ENCODE measurements at places on chromosomes 12 and 14.

DNA sequence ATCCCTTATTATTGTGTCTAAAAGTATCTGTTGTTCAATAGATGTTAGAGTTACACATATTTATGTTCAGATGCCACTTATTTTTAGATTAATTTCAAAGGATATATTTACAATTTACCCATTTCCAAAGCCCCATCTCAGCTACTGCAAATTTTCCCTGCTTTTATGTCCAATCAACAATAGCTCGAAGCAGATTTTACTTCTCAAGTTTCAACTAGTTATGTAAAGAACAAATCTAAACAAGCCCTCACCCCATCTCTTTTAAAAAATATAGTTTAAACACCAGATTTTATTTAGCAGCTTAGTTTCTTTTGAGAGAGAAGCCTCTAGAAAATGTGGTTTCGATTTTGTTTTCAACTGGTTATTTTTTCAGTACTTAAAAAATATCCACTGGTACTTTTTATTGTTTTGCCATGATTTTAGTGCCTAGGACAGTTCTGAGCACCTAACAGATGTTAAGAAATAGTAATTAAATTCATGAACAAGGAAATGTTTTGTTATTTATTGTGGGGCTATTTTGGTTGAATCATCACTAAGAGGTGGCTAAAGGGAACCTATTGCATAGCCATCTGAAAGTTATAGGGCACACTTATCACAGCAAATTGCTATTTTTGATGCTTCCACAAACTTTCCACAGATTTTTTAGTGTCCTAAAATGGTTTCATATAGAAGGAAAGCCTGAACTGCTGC lies 96.2 kb upstream of the BMP4 start:
- DNase-seq: no peak

DNA sequence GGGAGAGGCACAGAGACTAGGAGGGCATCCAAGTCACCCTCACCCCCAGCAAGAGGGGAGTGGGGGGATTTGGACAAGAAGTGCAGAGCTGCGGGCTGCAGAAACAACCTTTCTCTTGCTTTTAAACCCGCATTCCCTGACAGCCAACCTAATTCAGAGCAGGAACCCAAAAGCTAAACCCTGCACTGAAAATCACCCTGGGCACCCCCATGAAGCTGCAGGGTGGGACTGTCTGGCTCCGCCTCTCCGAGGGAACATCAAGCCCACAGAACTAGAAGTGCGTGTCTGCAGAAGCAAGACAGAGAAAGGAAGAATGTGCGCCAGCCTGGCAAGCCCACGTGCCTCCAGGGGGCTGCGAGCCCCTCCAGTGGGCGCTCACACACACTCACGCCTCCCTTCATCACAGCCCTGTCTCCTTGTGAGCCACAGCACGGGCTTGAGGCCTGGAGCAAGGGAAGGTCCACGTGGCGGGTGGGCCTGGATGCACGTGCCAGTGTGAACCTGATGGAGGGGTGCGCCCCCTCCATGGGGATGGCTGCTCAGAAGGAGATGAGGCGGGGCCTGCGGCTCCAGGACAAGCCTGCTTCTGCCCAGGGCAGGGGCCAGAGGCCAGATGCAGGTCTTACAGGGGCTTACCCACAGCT lies 27.8 kb upstream of the PNMA1 start:
- DNase-seq: peak; percentile 78

GRCh38 chr12:84594157-84594556 lies 318.4 kb downstream of the SLC6A15 start:
- no peak for DNase-seq

DNA sequence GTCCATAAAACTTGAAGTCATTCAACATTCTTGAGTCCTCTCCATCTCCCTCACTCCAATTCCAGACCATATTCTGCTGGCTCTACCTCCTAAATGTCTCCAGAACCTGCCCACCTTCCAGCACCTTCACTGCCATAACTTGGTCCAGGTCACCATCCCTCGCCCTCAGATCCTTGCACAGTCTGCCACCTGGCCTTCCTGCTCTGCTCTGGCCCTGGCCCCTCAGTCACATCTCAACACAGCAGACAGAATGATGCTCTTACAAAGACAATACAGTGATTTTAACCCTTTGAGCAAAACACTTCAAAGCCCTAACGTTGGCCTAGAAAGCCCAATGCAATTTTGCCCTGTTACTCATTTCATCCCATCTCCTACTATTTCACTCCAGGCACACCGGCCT lies 81.8 kb upstream of the PDZRN4 start:
- no peak for DNase-seq

- no peak for DNase-seq
These were observed 7.3 kb upstream of the MGP start for GRCh38 chr12:14892726-14893505.

DNA sequence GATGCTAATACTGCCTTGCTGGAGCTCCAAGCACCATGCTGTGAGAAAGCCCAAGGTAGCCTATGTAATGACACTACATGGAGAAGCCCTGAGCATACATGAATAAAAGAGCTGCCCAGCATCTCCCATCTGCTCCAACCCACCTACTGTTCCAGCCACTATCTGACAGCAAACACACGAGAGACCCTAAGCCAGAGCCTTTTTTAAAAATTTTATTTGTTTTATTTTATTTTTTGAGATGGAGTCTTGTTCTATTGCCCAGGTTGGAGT lies 95.2 kb upstream of the PRICKLE1 start:
- DNase-seq: no peak

DNA sequence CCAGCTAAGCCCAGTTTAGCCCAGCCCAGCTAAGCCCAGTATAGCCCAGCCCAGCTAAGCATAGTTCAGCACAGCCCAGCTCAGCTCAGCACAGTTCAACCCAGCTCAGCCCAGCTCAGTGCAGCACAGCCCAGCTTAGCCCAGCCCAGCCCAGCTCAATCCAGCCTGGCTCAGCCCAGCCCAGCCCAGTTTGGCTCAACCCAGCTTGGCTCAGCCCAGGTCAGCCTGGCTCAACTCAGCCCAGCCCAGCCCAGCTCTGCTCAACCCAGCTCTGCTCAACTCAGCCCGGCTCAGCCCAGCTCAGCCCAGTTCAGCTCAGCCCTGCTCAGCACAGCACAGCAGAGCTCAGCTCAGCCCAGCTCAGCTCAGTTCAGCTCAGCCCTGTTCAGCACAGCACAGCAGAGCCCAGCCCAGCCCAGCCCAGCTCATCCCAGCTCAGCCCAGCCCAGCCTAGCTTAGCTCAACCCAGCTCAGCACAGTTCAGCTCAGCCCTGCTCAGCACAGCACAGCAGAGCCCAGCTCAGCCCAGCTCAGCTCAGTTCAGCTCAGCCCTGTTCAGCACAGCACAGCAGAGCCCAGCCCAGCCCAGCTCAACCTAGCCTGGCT lies 330.9 kb downstream of the TMEM121 start:
- peak; percentile 71 for DNase-seq

DNA sequence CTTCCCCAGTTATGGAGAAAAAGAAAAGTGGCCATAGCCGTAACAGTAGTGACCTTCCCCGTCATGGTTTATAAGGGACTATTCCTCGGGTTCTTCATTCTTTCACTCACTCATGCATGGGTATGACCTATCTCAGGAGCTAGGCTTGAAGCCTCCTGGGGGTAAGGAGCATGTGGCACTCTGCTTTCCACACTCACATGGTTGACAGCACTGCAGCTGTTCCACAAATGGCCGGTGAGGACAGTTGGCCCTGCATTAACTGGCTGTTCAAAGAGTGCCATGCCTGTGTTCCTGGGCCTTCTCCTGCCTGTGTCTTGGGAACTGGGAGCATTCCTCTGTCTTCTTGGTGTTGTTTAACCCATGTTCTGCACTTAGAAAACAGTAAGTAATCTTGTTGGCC lies 66.2 kb upstream of the PNMA1 start:
- no peak for DNase-seq

DNA sequence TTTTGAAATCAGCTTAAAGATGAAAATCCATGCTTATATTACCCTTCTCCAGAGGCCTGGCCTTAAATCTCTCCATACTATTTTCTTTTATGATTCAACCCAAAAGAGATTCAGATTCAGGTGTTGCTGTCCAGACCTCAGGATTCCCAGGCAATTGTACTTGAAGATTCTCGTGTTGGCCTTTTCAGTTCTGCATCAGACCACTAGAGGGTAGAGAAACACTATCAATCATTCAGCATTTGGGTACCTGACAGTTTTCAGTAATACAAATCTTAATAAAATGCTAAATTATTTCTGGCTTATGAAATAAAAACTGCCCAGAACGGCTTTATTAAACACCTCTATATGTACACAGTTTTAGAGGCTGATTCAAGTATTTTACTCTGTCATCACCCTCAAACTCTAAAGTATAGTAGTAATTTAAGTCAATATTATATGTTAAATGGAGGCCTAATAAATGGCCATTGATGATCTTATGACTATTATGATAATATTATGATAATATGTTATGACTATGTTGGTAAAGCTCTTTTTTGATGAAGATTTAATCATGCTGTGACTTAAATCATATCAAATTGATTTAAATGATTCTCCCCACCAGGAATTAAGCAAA lies 301.1 kb downstream of the DUSP6 start:
- DNase-seq: peak; percentile 55

DNA sequence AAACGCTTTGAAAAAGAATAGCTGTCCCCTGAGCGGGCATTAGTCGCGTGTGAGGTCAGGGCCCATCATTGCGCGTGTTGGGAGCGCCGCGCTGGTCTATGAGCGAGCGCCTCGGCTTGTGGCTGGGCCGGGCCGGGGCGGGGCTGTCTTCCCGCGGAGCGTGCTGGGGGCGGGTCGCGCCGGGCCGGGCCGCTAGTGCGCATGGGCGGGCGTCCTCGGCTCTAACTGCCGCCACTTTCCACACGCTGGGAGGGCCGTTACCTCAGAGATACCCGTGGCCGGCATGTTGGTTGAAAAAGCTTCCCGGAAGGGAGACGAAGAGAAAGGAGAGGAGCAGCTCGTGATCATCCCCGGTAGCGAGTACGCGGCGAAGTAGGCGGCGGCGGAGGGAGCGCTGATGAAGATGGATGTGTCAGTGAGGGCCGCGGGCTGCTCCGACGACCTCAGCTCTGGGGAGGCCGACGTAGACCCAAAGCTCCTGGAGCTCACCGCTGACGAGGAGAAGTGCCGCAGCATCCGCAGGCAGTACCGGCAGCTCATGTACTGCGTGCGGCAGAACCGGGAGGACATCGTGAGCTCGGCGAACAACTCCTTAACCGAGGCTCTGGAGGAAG lies at the start of gene EID3:
EID3 (plus strand) TSS at position 202 of the 614 bp plus-strand sequence; CDS start at position 398, 196 bp downstream.
- DNase-seq: peak; percentile 93

- no peak for DNase-seq
These were observed 123.2 kb upstream of the SEL1L start for GRCh38 chr14:81656811-81657210.

- DNase-seq: peak; percentile 54
These were observed 16.7 kb downstream of the SPPL3 start for GRCh38 chr12:120887253-120888043.

DNA sequence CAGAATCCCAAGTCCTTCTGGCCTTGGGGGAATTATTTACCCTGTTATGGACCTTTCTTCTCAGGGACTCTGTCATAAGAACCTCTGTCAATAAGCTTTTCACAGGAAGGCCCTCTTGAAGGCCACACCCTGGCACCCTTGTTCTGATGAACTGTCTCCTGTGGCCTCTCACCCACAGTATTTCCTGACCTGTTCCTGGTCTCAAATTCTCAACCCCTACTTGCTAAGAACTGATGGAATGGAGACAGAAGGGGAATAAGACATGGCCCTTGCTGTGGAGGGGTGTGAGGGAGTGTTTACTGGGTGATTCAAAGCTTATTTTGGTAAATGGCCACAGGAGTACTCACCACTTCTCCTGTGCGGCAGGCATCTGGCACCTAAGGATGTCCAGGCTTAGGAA lies 1082.9 kb downstream of the BCL11B start:
- DNase-seq: peak; percentile 68

- DNase-seq: no peak
These were observed 165.6 kb upstream of the TMCC3 start for GRCh38 chr12:94815958-94816357.

DNA sequence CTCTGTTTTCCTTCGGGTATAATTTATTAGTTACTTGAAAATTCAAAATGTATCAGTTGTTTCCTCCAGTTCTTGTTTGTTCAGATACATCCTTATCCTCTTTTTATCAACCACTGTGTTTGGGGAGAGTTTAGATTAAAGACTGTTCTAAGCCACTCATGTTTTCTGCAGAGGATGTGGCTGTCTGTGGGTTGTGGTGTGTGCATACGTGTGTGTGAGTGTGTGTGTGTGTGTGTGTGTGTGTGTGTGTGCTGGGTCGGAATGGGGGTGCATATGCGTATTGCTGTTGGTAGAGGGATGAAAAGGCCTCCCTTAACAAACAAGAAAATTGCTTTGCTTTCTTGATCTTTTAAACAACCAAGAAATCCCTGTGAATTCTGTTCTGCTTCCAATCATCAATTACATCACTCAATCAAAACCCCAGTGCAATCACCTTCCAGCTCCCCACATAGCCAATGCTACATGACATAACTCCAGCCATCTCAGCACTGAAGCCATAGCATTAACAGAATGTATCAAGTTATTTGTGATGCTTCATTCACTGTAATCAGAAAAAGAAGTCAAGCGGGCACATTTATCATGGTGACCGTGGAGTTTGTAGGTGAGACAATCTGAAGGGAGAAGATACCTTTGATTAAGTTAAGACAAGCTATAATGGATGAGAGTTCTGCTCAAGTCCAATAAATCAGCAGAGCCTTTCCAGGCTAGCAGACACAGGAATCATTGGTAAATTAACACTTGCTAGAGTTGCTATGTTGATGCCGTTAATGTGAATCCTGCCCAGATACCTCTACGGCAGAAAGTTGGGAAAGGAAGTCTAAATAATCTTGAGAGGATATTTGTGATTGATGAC lies 131.9 kb downstream of the RMST start:
- no peak for DNase-seq

DNA sequence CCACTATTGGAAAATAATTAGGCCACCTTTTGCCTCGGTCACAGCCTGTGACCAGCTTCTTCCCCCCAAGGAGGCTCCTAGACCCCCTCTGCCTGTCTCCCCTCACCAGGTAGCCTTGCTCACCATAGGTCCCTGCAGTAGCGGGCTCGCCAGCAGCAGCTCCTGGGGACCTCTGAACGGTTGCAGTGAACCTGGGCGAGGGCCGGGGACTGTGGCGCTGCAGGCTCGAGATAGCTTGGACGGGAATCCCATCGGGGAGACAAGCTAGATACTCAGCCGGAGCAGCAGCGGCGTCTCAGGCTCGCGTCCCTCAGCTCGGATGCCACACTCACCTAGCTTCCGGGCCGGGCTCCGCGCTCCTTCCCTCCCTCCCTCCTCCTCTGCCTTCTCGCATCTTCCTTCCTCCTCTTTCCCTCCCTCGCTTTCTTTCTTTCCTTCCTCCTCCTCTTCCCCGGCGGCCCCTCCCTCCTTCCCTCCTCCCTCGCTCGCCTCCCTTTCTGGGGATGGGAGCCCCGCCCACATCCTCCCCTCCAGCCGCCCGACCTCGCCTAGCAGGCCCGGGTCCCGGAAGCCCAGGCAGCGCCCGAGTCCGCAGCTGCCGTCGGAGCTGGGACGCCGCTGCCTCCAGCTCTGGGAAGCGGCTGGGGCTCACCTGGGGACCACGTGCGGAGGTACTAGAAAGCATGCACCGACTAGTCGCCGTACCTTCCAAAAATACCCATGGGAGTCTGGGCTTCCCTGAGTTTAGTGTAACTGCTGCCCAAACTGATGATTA lies at the start of gene BMP4:
BMP4 (minus strand) TSS at position 399 of the 775 bp plus-strand sequence. CDS start 4,603 bp downstream, outside the sequence.
- DNase-seq: peak; percentile 42

DNA sequence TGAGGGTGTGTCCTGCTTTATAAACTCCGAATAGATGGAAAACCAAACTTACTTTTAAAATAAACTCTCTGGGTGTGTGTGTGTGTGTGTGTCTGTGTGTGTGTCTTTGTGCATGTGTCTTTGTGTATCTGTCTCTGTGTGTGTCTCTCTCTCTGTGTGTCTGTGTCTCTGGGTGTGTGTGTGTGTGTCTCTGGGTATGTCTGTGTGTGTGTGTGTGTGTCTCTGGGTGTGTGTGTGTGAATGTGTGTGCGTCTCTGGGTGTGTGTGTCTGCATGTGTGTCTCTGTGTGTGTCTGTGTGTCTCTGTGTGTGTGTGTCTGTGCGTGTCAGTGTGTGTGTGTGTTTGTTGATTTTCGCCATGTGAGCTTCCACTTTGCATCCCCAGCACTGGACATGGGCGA lies 9.2 kb downstream of the RAN start:
- no peak for DNase-seq

All from activated CD8-positive, alpha-beta T cell treated with anti-CD3 and anti-CD28 coated beads, Interleukin-2, amount 10 ng/mL, durations not matched to agents 7 days and 5 days (primary cell).